ENCODE measurements at places on chromosomes 11 and 22. TPM values are rescaled to one million over a fixed set of nuclear protein-coding genes. Genes with fewer than 3 reads are reported as not detected.

The FOLR2 gene
- total RNA-seq: not detected

The OR8D4 gene
- not detected for total RNA-seq

The ADM2 gene
- total RNA-seq: 0.18 TPM

The MPPED1 gene
- not detected for total RNA-seq

The APLNR gene
- total RNA-seq: not detected

The RHOD gene
- total RNA-seq: 5.3 TPM

The IL10RA gene
- total RNA-seq: not detected

The LGALS12 gene
- total RNA-seq: not detected

The TESMIN gene
- 0.56 TPM for total RNA-seq

The KCNQ1OT1 gene
- total RNA-seq: 1.9 TPM
